SJSA1 (cell line): ENCODE measurements at places on chromosomes 4 and X.

DNA sequence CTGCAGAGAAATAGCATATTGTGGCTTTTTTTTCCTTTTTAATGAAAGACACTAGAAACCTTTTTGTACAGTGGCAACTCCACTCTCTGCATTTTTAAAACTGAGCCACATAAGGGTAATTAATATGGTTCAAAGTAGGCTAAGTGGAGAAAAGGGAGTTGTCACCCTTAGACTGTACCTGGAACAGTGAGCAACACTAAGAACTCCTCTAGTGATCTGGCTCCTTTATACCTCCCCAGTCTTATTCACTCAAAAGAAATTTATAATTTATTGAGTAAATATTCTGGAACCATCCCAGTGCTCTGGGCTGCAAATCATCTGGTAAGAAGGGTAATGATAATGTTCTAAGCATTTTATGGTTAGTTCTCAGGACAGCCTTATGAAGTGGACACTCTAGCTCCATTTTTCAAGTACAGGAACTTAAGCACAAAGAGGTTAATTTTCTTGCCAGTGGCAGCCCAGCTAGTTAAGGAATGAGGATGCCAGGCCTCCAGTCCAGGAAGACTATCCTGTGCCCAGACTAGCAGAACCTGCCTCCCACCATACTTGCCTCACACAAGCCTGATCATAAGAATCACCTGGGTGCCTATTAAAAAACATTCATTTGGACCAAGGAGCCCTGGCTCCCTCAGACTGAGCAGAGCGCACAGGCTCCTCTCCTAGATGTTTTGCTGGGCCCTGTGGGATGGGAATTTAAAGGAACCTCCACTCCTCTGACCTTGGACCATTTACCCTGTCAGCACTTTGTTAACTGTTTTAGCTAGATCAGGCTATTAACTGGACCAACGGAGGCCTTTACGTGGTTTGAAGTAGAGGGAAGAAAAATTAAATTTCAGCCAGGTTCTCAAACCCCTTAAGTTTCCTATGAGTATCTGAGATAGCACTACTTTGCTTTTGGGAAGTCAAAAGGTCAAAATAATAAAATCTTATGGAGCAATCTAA is 102.6 kb downstream of the PDE5A start:
- H3K27ac ChIP-seq: peak overlapping the region; percentile 98
- peaks cover 45% of the 10 kb centered on the region for H3K36me3 ChIP-seq
- peaks cover 58% of the 10 kb centered on the region for H3K4me1 ChIP-seq
- H3K4me3 ChIP-seq: no peak overlapping the region
- peak; percentile 18 for DNase-seq
- H3K27me3 ChIP-seq: no peaks in the 10 kb centered on the region

GRCh38 chrX:104284507-104284906 is 29.8 kb upstream of the ESX1 start:
- H3K4me3 ChIP-seq: no peak overlapping the region
- no peak overlapping the region for H3K27ac ChIP-seq

DNA sequence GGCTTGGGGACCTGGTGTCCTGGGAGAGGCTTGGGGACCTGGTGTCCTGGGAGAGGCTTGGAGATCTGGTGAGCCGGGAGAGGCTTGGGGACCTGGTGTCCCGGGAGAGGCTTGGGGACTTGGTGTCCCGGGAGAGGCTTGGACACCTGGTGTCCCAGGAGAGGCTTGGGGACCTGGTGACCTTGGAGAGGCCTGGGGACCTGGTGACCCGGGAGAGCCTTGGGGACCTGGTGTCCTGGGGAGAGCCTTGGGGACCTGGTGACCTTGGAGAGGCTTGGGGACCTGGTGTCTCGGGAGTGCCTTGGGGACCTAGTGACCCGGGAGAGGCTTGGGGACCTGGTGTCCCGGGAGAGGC is 12.6 kb downstream of the SHOX start:
- no peaks in the 10 kb centered on the region for H3K4me1 ChIP-seq
- no peaks in the 10 kb centered on the region for H3K36me3 ChIP-seq
- DNase-seq: no peak
- no peak overlapping the region for H3K27ac ChIP-seq

DNA sequence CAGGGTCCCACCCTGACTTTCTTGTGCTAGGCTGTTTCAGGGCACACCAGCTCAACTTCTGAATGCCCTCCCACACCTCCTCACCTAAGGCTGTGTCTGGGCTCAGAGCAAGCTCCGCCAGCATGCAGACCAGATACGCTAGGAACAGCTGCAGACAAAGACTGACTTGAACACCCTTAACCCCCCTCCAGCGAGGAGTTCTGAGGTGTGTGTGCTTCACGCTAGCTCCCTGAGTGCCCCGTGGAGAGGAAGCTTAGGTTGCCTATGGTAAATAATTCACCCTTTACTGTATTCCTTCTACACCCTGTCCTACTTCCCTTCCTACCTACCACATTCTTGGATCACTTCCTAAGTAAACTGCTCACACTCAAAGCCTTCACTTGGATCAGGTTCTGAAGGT is 115.0 kb downstream of the VCX3B start:
- DNase-seq: no peak
- H3K36me3 ChIP-seq: no peaks in the 10 kb centered on the region
- no peak overlapping the region for H3K27ac ChIP-seq

DNA sequence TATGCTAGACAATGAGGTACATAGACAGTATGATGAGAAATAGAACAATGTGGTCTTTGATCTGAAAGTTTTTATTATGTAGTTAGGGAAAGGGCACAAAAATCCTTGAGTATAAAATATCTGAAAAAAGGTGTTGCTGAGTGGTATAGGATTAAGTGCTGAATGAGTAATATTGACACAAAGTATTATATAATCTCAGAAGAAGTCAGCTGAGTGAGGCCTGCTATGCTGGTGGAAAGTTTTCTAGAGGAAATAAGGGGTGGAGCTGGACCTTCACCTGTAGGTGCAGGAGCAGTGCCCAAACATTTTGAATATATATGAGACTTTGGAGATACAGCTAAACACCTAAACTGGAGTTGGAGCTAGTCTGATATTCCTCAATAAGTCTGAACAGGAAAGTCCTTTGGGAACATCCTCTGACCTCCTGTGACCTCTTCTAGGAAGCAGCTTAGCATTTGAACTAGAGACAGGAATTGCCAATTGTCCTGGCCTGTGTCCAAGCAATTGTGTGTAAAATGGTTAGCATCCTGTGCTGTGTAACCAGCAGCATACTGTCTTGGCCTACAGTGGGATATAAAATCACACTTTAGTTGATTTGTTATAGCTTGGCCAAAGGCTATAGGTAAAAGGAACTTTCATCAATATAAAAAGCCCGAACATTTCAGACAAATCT is 285.3 kb downstream of the ANKRD50 start:
- H3K36me3 ChIP-seq: no peaks in the 10 kb centered on the region
- no peaks in the 10 kb centered on the region for H3K4me1 ChIP-seq
